ENCODE measurements at places on chromosomes 3 and 15.

- no peak for DNase-seq
Observed at GRCh38 chr15:80608688-80609087, 86.4 kb upstream of the ABHD17C start.

GRCh38 chr3:30289324-30289723, 317.1 kb upstream of the TGFBR2 start:
- no peak for DNase-seq

DNA sequence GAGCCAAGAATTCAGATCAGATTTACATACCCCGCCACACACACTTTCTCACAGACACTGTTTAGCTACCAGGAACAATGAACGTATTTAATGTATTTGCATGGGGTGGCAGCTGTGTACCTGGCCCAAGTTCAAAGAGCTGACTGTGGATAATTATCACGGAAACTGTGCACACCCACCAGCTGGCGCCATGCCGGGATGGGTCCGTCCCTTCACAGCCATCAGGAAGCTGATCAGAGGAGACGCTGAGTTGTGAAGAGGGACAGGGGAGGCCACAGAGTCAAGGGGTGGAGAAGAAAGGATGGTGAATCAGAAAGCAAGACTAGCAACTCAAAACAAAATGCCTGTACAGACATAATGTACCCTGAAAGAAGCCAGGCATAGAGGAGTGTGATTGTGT, 13.1 kb upstream of the PLA2G4D start:
- DNase-seq, result no peak

DNA sequence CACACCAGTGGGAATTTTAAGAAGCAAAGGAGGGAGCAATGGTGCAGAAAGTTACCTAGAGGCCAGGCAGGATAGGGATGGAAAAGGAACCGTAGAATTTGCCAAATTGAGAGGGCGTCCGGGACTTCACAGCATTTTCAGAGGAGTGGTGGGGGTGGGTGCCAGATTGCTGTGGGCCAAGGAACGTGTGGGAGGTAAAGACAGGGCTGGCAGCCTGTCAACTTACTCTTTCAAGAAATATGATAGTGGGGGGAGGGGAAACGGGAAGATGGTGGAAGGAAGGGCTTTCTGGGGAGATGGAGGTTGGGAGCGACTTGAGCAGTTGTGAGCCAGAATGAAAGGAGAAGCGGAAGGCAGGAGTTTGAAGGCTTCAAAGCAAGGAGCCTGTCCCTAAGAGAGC, 1.4 kb upstream of the SLC6A11 start:
- DNase-seq, result no peak

DNA sequence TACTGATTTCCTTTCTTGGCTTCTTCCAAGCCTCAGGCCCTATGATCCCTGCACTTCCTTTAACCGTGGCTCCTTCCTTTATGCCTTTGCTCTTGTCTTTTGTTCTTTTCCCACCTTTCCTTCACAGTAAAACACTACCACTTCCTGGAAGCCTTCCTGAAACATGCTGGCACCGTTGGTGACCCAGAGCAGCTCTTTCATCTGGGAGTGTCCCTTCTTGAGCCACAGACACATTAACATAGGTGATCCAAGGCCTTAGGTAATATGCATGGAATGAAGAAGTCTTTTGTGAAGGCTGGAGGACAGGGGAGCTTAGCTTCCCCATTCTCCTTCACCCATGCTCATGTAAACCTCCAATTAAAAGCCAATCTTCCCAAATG, 39.4 kb downstream of the AMOTL2 start:
- DNase-seq, result no peak

- DNase-seq, result no peak
Observed at GRCh38 chr3:42575137-42575741, 6.5 kb downstream of the SEC22C start.

GRCh38 chr3:107329088-107329487, 48.2 kb upstream of the CCDC54 start:
- no peak for DNase-seq

DNA sequence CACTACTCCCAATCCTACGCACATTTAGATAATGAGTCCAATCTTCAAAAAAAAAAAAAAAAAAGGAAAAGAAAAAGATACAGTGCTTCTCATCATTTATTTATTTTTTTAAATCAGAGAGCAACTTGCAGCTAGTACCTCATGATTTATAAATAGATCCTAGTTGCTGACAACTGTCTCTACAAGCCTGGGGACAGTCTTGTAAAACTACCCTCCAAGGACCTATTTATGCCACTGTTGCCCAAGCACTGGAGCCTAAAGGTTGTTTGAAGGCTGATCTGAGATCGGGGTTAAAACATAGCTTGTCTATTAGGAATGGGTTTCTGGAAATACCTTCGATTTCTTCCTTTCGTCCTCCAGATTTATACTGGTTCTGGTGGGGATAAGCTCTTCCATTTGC, 14.7 kb downstream of the GABRR3 start:
- no peak for DNase-seq

GRCh38 chr3:100075851-100076730, 38.2 kb downstream of the FILIP1L start:
- no peak for DNase-seq

GRCh38 chr15:34850121-34850520, 54.8 kb upstream of the ACTC1 start:
- DNase-seq, result no peak

GRCh38 chr3:74844428-74844827, 230.0 kb upstream of the CNTN3 start:
- DNase-seq, result no peak

DNA sequence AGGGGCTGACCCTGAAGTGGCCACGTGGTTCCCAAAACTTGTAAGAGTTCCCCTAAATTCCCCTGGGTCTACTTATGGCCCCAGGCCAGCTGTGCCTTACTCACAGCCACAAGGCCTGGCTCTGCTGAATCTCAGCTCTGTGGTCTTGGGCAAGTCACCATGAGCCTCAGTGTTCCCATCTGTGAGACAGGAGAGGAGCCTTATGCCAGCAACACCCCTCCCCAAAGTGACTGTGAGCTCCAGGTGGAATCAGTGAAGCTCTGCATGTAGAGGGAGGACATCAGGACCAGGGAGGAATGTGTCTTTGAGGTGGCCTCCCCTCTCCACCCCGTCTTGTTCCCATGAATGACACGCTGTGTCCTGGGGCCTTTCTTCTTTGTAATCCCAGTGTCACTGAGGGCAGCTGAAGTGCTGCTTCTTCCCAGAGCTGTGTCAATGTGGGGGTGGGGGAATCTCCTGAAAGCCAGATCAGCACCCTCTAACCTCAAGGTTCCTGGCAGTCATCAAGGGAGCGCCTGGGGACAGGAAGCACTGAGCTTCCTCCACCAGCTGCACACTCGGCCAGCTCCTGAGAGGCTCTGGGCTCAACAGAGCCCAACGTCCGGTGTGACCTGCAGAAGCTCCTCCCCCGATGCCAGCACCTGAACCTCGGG, 258.9 kb downstream of the UACA start:
- no peak for DNase-seq

DNA sequence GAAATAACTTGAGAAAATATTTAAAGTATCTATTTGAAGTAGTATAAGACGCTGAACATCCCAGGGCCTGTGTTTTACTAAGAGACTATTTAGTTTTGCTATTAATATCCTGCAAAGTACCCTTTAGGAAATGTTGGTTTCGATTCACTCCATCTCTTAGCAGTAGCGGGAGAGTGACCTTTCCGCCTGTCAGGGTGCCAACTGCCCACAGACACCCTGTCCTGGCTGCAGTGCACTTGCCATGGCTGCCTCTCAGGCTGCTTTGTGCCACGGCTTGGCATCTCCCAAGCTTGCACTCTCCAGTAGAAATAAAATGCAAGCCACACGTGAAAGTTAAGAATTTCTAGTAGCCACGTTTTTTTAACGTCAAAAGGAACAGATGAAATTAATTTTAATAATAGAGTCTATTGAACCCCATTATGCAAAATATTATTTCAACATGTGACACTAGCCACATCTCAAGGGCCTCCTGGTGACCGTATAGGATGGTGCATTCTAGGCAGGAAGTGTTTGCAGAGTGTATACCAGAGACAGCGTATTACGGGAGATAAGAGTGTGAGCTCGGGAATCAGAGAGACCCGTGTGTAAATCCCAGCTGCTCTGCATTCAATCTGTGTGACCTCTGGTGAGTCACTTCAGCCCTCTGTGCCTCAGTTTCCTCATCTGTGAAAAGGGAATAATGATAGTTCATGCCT, 19.8 kb downstream of the ADAMTS9 start:
- no peak for DNase-seq

DNA sequence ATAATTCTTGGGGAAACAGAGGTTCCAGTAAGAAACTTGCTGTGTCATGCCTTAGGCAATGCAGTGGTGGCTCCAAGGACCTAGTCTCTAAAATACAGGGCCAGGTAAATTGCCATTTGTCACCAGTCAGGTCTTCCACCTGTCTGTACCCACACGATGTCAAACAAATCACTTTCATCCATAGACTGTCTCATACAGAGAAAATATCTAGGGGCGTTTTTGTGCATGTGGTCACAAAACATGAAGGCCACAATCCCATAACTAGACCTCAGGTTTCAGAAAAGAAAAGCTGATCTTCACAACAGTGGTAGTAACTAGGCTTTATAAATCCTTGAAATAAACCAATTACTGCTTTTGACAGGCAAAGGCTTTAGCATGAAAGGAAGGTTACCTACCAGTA, 92.3 kb downstream of the SLC9A9 start:
- DNase-seq, result no peak

GRCh38 chr3:134260987-134261386, 10.3 kb upstream of the RYK start:
- no peak for DNase-seq

GRCh38 chr15:98951493-98952320, 55.9 kb downstream of the PGPEP1L start:
- no peak for DNase-seq

- no peak for DNase-seq
Observed at GRCh38 chr15:34768530-34768929, 13.7 kb upstream of the GJD2 start.

DNA sequence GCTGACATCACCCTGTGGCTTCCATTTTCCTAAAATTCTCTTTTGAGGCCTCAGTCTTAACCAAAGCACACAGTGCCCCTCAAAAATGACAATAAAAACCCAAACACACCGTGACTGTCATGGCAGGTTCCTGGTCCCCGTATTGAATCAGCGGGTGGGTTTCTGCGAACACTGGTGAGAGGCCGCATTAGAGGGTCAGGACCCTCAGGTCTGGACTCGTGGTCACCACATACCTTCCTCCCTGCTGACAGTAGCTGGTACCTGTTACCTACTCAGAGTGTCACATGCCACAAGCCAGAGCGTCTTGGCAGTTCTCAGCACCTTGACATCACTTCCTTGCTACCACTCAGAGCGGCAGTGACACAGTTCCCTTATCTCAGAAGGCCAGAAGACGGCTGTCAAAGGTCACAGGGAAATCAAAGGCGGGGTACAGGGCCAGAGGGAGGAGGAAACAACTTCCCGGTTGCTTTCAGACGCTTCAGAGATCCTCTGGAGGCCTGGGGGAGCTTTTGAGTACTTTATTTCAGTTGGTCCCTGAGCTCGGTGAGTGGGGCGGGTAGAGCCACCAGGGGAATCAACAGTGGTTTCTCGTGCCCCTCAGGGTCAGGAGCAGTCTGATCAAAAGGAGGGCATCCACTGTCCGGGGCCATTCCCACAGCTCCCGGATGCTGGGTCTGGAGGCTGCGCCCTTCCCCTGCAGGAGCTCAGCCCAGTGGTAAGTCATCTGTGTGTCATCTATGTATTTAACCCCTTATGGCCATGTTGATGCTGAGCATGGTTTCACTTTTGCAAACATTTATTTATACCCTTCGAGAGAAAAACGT, at the start of the genes CCR5AS and CCRL2:
CCR5AS (minus strand) TSS at position 279 of the 824 bp plus-strand sequence.
CCRL2 (plus strand) TSS at position 472 of the 824 bp plus-strand sequence. CDS start 821 bp downstream, outside the sequence.
- DNase-seq, result peak; percentile 7

DNA sequence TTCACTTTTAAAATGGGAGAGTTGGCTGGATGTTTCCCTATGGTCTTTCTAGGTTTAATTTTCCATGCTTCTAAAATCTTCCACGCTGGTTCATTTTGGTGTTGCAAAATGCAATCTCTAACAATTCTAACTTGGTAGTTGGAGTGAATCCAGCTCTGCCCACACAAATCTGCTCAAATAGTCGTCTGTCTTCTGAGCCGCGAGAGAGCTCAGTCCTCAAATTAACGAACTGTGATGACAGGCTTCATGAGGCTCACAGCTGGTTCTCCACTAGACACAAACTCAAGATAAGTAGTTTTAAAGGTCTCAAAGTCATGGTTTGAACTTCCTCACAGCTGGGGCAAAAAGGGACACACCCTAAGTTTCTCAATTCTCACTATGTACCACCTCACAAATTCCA, 178.6 kb upstream of the LYSMD4 start:
- no peak for DNase-seq

GRCh38 chr15:58705105-58705504, 44.4 kb downstream of the ADAM10 start:
- no peak for DNase-seq

DNA sequence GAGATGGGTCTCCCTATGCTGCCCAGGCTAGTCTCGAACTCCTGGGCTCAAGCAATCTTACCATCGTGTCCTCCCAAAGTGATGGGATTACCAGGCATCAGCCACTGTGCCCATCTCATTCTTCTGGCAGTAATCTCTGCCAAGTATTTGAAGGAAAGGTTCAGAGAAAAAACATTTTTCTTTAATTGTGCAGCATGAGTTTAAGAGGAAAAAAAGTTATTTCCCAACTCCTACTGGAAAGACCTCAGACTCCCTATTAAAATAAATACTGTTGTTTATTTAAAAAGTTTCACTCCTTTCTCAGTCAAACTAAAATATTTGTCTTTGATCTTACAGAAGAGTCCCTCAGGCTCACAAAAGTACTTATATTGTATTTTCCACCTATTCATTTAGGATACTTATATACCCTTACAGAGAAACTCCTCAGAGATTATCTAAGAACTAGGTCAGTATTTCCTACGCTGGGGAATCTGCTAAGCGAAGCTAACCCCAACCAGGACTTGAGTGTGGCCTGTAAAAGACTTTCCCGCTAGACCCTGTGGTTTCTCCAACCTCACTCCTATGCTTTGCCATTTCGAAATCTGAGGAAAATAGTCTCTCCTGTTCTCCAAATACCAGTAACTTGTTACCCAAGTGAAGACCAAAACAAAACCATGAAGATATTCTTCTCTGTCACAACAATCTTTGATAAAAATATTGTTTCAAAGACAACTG, 28.7 kb downstream of the WWTR1 start:
- no peak for DNase-seq

DNA sequence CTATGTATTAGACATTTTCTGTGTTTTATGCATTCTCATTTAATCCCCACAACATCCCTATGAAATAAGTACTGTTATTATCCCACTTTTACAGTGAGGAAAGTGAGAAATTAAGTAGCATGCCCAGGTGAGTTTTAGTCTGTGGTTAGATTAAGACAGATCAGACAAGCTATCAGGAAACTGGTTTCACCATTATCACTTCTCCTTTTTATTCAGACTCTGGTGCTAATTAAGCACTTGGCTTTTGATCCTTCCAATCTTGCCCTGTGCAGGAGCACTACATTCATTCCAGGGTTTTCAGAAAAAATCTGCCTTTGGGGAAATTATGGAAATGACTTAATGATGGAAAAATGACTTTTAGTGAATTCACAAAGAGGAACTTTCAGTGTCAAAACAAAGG, 115.2 kb downstream of the TMEM108 start:
- DNase-seq, result no peak

GRCh38 chr15:88849376-88850072, 45.8 kb downstream of the HAPLN3 start:
- DNase-seq, result no peak

GRCh38 chr15:100725121-100726069, 123.0 kb downstream of the ASB7 start:
- DNase-seq, result no peak

GRCh38 chr3:65146179-65146578, 458.4 kb upstream of the ADAMTS9 start:
- no peak for DNase-seq

GRCh38 chr3:24616110-24616829, 121.6 kb upstream of the THRB start:
- DNase-seq, result no peak
